ENCODE measurements at places on chromosomes 4 and X. TPM values are rescaled to one million over a fixed set of nuclear protein-coding genes. Genes with fewer than 3 reads are reported as not detected.

FAM47A gene
- not detected for total RNA-seq

MAGEC3 gene
- total RNA-seq, result not detected

GPR119 gene
- not detected for total RNA-seq

SSX2B gene
- not detected for total RNA-seq

DUSP21 gene
- not detected for total RNA-seq

FOXP3 gene
- not detected for total RNA-seq

CSAG1 gene
- total RNA-seq, result not detected

Data from skeletal muscle tissue (tissue), 5 donors.